Posterior vena cava (tissue), 2 donors: ENCODE measurements at places on chromosomes 1 and 21. TPM values are rescaled to one million over a fixed set of nuclear protein-coding genes. Genes with fewer than 3 reads are reported as not detected.

DNA sequence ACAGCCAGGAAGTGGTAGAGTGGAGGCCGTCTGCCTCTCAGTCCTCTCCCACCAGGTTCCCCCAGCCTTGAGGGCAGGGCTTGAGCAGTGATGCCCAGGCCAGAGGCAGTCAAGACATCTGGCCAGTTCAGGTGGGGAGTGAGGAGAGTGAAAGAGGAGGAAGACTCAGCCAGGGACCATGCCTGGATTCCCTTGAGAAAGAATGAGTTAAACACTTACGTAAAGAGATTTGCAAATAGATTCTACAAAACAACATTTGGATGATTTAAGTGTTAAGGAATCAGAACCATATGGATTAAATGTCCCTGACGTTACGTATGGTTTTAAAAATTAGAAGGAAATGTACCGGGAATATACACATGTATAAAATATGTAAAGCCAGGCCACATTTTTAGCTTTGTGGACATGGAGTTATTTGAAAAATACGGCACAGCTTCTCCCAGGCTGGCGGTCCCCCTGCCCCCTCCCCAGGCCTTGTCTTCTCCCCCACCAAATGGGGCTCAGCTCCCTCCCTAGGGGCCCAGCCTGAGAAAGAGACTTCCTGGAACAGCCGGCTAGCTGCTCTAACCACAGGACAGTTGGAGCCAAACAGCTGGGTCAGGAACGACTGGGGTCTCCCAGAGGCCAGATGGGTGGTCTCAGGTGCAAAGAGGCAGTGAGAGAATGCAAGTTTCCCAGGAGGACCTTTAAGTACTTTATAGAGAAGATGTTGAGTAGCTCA is 188.3 kb upstream of the EDN2 start:
- DNase-seq = peak; percentile 20

DNA sequence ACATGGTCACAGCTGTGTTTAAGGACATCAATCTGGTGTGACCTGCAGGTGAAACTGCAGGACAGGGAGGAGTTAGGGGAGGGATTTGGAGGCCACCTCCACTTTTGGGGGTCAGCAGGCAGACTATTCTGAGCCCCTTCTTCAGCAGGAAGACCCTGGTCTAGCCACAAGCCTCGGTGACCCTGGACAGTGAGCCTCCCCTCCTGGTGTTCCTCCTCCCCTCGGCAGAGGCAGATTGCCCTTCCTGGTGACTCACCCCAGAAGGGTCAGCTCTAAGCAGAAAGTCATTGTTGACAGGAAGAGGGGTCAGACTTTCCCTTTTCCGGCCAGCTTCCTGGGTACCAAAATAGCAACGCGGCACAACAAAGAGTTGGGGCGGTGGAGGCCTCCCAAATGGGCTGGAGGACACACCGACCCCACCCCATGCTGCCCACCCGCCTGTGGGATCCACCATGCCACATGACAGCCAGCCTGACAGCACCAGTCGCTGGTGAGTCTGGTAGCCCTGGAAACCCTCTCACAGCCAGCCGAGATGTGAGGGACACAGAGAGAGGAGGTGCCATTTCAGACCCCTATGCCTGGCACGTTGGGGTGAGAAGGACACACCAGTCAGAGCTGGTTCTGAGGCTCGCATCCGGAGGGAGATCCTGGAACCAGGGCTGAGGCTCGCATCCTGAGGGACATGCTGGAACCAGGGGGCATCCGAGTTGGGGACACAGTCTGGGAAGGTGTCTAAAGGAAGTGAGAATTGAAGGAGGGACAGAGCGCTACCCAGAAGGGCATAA is 14.7 kb upstream of the CSF1 start:
- DNase-seq = peak; percentile 87

- no peak for DNase-seq
Measured at GRCh38 chr1:28950006-28950405, 35.6 kb downstream of the EPB41 start.

Gene DBT
- 11.6 TPM for total RNA-seq

DNA sequence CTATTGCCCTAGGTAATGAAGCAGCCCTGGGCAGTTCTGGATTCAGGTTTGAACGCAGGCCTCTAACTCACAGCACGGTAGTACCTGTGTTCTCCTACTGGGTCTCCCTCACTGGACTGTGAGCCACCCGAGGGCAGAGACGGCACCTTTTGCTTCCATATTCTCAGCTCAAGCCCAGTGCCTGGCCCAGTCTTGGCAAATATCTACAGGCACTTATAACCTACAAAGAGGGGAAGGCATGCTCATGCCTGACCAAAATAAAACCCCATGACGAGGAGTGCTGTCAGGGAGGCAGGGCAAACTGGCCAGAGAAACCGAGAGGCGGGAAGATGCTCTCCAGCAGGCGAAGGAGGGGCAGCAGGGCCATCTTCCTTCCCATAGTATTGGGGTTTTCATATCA is 91.1 kb downstream of the DDX20 start:
- no peak for DNase-seq

DNA sequence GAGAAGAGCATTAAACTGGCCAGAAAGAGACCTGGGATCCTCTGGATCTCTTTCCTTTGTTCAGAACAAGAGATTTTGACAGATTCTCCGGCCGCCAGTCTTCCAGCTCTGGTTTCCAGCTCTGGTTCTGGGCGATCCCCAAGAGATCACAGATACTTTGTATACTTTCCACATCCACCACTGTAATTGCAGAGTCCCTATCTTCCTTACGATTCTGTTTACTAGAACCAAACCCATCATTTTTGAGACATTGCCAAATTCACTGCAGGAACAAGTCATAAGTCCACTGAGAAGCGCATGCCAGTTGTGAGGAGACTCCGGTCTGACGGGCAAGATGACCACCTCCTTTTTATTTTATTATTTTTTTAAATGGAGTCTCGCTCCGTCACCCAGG is 505.2 kb downstream of the SMYD3 start:
- no peak for DNase-seq

Gene CHD5
- 1.4 TPM for total RNA-seq

DNA sequence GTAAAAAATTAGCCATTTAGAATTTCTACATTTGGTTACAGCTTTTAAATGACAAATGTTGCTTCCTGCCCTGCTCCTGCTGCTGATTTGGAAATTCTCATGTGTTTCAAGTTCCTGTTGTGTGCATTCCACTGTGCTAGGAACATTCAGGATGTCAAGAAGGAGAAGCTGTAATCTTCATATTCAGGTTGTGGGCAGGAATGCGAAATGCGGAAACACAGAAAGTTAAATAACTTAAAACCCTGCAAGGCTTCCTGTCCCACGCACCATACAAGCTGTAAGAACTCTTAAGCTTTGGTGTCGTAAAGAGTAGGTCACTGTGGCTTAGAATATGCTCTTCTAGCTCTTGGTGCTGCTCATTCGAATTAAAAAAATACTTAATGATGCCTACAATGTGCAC is 52.6 kb downstream of the S100B start:
- DNase-seq = no peak

DNA sequence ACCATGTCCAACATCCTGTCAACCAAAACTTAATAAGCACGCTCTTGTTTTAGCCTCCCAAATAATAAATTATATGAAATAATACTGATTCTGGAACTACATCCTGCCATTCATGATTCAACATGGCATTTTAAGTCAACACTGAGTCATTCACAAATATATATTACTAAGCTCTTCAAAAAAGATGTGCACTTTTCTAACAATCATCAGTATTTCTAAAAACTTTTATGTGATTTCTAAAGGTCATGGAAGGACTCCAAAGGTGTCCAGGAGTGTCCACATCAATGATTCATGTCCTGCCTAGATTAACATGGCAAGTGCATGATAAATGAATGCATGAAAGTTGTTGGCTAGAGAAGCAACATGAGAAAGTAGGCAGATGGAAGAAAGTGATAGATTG is 51.6 kb downstream of the NEGR1 start:
- DNase-seq = no peak

DNA sequence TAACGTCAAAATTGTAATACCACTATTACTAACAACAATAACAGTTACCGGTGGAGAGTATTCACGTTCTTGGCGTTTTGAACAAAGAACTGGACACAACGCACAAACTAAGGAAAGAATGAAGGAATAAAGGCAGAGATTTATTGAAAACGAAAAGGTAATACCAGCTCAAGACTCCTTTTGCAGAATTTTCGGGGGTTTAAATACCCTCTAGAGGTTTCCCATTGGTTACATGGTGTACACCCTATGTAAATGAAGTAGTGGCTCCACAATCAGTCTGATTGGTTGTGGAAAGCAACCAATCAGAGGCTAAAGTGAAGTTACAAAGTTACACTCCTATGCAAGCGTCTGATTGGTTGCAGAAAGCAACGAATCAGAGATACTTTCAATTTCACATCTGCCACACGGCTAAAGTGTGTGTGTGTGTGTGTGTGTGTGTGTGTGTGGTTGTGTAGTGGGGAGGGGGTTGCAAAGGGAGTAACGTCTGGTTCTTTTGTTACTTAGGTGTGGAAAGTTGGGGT is 1.1 kb upstream of the GTF2B start:
- DNase-seq = no peak

DNA sequence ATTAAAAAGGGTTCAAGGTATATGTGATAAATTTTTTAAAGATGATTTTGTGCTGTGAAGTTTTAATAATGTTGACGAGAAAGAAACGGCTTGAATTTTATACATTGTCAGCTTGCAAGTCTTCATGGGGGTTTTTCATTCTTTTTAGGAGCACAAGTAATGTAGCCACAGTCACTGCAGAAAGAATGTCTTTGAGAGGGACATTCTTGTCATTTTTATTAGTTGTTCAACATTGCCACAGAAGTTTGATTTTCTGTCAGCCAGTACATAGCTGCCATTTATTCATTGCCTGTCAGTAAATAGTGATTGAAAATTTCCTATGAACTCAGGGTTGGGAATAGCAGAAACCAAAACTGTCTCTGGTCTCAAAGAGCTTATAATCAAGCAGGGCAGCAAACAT is 156.3 kb downstream of the DHRS3 start:
- DNase-seq = no peak

Gene AJAP1
- total RNA-seq = 0.32 TPM

DNA sequence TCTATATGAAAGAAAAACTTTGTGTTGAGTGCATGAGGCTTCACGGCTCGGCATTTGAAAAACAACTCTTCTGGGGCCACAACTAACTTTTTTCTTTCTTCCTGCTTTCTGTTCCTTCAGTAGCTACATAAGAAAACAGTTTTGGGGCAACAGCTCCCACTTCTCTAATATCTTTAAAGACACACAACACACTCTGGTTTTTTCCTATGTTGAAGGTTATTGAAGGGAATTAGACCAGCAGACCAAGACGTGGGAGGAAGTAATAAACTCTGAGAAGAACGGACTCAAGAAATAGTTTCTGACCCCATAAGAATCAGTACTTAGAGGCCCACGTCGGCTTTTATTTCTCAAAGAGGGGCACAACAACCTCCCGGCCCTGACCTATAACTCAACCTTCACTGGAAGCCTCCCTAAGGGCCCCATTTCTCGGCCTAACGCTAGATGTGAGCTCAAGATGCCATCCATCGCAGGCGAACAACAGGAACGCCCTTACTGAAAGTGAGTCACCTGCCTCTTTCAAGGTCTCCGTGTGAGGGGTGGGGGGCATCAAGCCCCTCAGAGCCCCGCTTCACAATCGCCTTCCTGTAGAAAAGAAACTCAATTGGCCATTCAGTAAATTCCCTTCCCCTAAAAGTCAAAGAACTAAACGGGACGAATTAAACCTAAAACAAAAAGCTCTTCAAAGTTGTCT is 844 bp downstream of the ZMYM6 start:
- DNase-seq = no peak

DNA sequence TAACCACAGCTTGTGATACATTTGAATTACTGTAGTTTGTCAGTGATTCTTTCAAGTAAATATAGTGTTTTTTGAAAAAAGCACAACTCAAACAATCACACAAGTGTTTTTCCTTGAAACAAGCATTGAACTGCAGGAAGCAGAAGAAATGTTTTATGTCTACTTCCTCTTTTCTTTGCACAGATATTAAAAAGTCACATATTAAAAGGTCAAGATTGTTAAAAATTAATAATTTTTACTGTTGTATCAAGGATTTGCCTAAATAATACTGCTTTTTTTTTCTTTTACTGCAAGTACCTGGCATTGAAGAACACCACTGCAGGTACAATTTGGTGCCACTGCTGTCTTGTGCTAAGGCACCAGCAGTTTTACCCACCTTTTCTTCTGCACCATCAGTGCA is 214.2 kb upstream of the C1orf105 start:
- DNase-seq = no peak

DNA sequence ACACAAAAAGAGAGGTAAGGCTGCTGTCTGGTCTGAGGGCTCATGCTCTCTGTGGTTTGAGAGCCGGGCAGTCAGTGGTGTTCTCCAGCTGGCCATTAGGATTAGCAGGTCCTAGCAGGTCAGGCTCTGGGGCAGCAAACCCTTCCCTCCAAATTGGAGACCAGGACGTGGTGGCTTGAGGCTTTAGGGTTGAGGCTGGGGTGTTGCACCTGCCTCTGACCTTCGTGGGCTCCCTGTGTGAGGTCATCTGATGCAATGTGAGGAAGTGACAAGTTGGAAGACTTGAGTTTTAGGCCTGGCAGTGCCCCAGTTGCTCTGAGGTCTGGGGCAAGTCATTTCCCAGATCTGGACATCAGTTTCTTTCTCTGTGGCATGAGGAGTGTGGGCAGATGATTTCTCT is 24.4 kb downstream of the SZRD1 start:
- no peak for DNase-seq

GRCh38 chr1:161198897-161199431 is at the start of gene ADAMTS4:
ADAMTS4 (minus strand) TSS chr1:161199054; CDS start chr1:161198627, 427 bp downstream.
- peak; percentile 93 for DNase-seq

GRCh38 chr1:166165661-166166328 is 1.0 kb downstream of the FAM78B start:
- DNase-seq = no peak

DNA sequence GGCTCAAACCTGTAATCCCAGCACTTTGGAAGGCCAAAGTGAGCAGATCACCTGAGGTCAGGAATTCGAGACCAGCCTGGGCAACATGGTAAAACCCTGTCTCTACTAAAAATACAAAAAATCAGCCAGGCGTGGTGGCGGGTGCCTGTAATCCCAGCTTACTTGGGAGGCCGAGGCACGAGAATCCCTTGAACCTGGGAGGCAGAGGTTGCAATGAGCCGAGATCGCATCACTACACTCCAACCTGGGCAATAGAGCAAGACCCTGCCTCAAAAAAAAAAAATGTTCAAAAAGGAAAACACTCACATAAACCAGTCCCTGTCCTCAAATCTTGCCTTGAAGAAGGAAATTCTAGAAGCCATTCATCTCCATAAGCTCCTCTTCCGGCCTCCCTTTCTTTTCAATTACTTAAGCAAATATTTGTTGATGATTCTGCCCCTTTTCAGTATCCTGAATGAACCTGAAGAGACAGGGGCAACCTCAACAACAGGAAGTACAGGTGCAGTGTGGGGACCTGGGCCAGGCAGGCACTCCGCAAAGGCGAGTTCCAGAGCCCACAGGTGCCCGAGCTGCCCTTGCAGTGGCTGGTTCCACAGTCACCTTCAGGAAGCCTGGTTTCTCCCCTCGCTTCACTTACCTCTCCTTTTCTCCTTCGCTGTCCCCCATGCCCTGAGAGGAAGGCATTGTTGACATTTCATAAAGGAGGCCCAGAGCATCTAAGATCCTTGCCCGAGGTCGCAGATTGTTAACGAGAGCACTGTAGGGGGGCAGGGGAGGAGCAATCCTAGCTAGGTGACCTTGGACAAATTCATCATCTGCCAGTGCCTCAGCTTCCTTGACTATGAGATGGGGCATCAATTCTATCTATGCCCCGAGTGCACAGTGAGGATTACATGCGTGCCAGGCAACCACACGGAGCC is 8.9 kb upstream of the LEFTY1 start:
- DNase-seq = no peak

GRCh38 chr1:101183388-101183699 is 53.5 kb upstream of the S1PR1 start:
- no peak for DNase-seq
